ENCODE measurements at places on chromosomes 16 and 17. TPM values are rescaled to one million over a fixed set of nuclear protein-coding genes. Genes with fewer than 3 reads are reported as not detected.

FBXW10B gene
- total RNA-seq: 0.79 TPM

FADS6 gene
- not detected for total RNA-seq

KRTAP9-4 gene
- total RNA-seq: not detected

ZFHX3 gene
- total RNA-seq: 9.1 TPM

RRAD gene
- total RNA-seq: 0.84 TPM

KRTAP4-4 gene
- not detected for total RNA-seq

G6PC1 gene
- total RNA-seq: not detected

CPHXL2 gene
- not detected for total RNA-seq

NXPH3 gene
- total RNA-seq: 4.0 TPM

TBC1D3I gene
- 0.05 TPM for total RNA-seq

MYH1 gene
- not detected for total RNA-seq

MON1B gene
- total RNA-seq: 11.1 TPM

DNA sequence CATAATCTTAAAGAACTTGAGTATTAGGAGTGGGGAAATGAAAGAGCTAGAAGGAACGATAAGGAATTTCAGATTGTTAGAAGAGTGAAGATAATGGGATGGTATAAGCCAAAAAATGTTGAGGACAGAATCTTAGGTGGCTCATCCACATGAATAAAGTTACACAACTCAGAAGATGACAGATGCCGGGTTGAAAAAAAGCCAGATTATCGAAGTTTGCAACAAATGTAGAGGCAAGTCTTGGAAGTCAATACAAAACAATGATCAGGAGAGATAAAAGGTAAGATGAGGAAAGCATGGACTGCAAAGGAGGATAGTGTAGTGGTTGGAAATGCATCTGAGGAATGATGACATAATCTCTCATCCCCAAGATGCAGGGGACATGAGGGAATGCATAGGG, 45.1 kb upstream of the TAOK1 start:
- no peak for DNase-seq

DNA sequence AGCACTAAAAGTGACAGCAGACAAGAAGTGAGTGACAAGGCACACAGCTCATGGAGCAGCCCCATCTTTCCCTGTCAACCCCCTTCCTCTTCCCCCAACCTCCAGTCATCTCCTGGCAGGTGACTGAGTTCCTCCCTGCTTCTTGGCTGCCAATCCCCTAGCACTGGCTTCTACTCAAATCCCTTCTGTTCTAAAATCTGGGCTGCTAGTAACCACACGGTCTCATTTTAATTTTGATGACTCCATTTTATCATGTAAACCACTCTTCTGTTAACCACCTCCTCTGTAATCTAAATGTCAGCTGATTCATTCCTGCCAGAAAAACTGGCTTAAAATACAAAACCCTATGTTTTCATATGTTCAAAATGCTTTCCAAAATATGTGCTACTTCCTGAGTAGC, 419.8 kb upstream of the MON1B start:
- no peak for DNase-seq

- DNase-seq: no peak
Observed at GRCh38 chr17:38943607-38944006, 18.2 kb downstream of the LASP1NB start.

GRCh38 chr16:10752843-10753523, 9.3 kb downstream of the NUBP1 start:
- DNase-seq: no peak

GRCh38 chr16:67731753-67732095, 12.6 kb upstream of the GFOD2 start:
- DNase-seq: no peak

DNA sequence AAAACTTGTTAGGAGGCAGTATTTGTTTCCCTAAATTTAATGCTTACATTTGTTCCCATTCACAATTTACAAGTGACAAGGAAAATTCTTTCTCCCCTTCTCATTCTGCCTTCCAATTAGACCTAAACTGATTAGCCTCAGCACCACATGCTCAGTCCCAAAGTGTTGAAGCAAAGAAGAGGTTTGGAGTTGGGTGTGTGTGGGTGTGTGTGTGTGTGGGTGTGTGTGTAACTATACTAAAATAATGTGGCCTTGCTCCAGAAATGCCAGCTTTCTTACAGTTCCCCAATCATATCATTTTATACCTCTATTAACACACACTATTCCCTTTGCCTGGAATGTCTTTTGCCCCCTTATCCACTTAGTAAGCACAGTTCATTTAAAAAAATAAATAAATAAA, 6.9 kb upstream of the UTP6 start:
- DNase-seq: no peak

- DNase-seq: peak; percentile 89
Observed at GRCh38 chr17:81097134-81097942, 62.4 kb downstream of the BAIAP2 start.

DNA sequence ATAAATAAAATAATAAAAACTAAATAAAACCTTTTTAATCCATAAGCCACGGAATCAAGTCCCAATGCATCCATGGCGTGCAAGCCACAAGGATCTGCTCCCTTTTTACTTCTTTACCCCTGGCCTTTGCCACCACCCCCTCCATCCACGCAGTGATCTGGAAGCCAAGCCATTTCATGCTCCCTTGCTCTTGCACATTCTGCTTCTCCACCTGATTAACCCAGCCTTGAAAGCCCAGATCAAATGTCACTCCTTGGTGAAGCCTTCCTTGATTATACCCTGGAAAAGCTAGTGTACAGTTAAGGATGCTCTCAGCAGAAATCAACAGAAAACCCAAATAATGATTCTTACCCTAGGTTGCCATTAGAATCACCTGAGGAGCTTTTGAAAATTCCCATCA, 9.9 kb downstream of the LRRC3C start:
- no peak for DNase-seq

DNA sequence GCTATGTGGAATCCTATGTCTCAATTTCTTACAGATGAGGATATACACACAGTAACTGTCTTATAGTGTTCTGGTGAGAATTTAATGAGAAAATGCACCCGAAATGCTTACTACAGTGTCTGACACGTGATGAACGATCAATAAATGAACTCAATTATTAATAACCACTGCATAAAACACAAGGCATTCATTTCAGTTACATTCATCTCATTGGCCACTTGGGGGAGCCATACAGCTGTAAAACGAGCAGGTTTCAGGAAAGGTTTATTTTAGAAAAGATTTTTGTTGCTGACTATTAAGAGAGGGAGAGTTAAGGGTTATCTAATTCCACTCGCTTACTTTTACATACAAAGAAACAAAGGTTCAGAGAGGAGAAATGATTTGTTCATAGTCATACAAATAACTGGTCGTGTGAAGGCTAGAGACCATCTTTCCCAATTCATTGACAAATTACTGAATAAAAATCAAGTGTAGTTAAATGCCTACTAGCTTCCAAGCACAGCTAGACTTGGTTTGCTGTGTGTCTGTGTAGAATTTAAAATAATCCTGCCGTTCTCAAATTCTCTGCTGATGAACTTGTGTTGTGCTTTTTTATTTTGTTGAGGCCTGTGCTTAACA, 160.1 kb downstream of the MAP2K4 start:
- DNase-seq: peak; percentile 72

GRCh38 chr16:12802661-12803060, 1.0 kb downstream of the CPPED1 start:
- DNase-seq: peak; percentile 14

DNA sequence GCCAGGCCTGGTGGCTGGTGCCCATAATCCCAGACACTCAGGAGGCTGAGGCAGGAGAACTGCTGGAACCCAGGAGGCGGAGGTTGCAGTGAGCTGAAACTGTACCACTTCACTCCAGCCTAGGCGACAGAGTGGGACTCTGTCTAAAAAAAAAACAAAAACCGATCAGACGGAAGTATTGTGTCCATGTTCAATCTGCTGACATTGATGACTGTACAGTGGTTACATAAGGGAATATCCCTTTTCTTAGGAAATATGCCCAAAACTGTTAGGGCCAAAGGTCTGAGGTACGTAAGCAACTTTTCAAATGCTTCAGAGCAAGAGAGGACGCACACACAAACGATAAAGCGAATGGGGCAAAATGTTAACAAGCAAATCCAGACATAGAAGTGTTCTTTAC, 69.8 kb upstream of the DNAH17 start:
- DNase-seq: no peak

DNA sequence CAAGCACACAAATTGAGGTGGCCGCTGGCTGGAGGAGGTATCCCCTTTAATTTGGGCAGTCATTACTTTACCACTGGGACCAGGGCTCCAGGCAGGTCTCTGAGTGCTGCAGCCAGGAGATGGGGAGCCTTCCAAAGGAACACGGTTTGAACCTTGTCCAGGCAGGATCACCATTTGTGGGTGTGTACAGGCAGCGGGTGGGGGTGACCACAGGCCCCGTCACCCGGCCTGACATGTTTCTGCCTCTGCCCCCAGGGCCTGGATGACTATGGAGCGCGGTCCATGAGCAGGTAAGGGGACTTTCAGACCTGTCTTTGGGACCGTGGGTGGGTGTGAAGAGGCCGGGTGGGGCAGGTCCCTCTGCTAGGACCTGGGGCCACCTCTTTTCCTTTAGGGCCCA, 57.1 kb upstream of the PVALEF start:
- no peak for DNase-seq

DNA sequence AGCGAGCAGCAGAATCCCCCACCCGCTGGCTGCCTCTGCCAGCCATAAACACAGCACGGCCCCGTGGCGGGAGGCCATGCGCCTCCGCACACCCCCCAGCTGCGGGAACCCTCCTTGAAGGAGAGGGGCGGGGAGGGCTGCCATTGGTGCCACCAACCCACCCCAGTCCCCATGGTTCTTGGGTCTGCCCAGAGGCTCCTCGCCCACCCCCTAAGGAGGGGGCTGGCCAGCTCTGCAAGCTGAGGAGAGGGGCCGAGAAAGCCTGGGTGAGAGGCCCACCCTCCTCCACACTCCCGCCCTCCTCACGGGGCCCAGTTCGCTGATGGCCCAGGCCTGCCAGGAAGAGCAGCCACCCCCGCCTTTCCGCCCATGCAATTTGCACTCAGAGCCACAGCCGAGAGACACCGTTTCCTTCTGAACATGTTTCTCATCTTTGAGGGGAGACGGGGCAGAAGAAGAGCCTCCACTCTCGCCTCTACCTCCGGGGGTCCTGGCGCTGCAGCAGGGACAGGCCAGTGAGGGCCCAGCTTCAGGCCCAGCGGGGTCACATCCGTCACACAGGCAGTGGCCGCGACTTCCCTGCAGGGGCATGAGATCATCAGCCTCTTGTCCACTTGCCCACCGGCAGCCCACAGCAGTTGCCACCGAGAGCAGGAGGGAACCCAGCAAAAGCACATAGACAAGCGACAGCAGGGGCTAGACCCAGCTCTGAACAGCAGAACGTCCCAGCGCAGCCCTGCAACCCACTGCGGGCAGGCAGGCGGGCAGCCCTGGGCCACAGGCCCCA, 23.0 kb downstream of the KATNB1 start:
- DNase-seq: no peak

- DNase-seq: no peak
Observed at GRCh38 chr17:76243826-76244679, 3.8 kb upstream of the RNF157 start.

GRCh38 chr17:47197821-47198220, 8.7 kb upstream of the CDC27 start:
- DNase-seq: no peak

DNA sequence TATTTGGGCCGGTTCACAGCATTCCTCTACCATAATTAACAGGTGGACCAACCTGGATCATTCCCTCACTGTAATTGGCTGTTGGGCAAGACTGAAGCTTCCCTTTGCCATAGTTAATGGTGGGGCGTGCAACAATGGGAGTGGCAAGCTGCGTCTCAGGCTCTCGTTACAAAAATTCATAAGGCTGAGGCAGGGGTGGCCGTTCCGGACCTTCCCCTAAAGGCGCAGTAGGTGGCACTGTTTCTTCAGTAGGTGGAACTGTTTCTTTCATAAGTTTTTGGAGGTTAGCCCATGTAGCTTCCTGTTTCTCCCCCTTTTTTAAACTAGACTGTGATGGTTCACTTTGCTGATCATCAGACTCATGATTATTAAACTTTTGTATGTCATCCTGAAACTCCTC, 17.0 kb upstream of the TMC5 start:
- no peak for DNase-seq

DNA sequence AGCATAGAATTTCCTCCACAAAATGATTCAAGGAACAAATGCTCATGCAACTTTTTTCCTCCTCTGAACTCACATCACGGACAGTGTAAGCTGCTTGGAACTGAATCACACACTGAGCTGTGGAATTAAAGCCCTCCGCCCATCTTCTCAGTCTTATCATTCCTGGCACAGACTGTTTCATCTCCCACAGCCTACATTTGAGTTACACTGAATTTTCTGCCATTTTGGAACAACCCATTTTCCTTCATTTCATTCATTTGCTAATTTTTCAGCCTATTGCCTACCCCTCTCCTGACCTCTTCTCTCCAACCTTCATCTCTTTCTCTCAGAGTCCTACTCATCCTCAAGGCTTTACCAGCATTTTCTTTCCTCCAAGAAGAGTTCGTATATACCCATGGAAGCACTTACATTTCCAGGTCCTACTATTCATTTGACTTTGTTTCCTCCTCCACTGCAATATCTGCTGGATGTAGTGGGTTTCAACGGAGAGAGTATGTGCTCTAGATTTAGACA, 39.1 kb upstream of the TOM1L1 start:
- no peak for DNase-seq

Measured in dermis blood vessel endothelial cell (primary cell).